ENCODE measurements at places on chromosomes 3 and 15.

- no peak for DNase-seq
These were observed 1.2 kb downstream of the ERC2 start for GRCh38 chr3:56467108-56467507.

DNA sequence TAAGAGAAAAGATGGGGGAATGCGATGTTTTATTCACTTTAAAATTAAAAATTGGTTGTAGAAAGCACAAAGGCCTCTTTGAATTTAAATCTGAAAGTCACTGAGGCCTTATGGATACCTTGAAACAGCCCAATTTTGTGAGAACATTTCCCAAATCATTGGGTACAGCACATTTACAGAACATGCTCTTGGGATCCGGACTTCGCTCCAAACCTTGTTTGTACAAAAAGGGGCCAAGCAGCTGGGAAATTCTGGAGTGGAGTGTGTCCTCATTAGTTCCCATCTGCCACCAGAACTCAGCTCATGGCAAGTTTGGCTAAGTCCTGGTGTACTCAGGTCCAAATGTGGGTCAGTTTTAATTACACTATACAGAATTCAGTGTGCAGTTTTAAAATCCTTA lies 254.2 kb downstream of the ZBTB20 start:
- no peak for DNase-seq

GRCh38 chr3:23262766-23263165 lies 59.6 kb downstream of the UBE2E2 start:
- DNase-seq = no peak

DNA sequence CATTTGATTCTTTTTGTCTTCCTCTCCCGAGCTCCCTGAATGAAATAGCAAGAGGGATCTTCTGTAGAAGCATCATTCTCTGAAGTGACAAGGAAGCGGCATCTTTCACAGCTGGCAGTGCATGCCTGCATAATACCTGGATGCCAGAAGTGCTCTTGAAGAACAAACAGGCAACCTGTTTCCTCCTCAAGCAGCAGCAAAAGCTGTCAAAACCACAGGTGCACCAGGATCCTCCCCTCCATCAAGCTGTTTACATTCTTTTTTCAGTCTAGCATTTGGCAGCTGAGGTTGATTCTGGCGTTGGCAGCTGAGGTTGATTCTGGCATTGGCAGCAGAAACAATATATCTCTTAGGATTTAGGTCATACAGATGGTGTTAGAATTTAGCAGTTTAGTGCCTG lies 979.0 kb downstream of the TUSC7 start:
- DNase-seq = no peak

- DNase-seq = peak; percentile 24
These were observed 38.7 kb upstream of the MGA start for GRCh38 chr15:41621200-41622193.

GRCh38 chr3:5051772-5052171 lies 70.3 kb upstream of the ARL8B start:
- no peak for DNase-seq

- DNase-seq = no peak
These were observed 79.3 kb downstream of the SLC7A14 start for GRCh38 chr3:170506556-170506955.

DNA sequence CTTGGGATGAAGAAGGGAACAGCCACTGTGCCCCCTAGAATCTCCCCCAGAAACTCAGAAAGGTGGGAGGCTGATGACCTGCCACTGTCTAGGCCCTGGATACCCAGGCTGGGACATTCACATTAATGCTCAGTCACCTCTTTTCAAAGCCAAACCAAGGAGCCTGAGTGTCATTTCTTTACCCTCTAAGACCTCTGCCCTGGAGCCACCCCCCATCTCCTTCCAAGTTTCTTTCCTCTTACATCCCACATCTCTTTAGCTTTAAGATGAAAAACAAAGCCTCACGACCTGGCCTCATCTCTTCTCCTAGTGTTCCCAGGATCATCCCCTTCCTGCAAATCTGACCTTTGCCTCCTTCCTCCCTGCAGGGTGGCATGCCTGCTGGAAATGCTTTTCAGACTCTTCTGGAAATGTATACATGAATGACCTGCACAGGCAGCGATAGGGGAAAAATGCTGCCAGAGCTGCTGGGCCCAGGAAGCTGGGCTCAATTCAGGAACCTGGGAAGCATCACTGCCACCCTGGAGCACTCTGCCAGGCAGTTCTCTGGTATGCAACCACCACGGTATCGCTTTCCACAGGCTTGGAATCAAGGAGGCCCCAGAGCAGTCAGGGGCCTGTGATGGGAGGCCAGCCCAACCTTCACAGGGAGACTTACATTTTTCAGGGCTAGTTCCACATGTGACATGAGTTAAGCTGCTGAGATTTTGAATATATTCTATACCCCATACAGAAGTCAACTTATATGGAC lies 67.6 kb downstream of the DAPK2 start:
- DNase-seq = no peak

DNA sequence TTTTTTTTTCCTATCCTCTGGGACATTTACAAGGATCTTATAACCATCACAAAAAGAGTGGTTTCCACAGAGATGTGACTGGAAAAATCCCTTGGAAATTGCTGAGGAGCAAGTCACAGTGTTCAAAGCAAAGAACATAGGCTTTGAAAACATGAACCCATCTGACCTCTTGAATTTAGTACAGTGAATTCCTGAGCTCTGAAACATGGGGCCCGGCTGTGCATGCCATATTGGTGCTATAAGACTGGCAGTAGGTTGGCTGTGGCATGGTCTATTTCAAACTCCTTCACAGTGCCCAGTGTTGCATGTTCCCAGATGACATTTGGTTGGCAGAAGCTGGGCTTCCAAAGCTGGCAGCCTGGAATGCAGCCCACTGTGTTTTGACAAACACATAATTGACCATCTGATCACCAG lies 202.2 kb downstream of the TIGIT start:
- no peak for DNase-seq

GRCh38 chr3:123759871-123760270 lies 124.3 kb downstream of the MYLK start:
- no peak for DNase-seq

DNA sequence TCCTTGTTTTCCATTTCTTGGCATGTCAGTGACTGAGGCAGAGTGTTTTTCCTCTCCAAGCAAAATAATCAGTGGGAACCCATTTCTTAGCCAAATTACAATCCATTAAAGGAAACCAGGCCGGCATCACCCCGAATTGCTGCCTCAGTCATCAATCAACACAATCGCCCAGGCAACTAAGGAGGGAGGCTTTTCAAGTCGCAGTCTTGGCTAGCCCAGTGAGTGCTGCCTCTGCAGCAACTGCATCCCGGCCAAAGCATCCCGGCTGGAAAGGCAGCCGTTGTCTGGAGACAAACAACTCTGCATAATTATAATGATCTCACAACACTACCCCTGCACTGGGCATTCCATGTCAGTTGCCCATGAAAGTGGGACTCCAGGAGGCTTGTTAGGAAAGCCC lies 213.5 kb upstream of the PRICKLE2 start:
- no peak for DNase-seq

DNA sequence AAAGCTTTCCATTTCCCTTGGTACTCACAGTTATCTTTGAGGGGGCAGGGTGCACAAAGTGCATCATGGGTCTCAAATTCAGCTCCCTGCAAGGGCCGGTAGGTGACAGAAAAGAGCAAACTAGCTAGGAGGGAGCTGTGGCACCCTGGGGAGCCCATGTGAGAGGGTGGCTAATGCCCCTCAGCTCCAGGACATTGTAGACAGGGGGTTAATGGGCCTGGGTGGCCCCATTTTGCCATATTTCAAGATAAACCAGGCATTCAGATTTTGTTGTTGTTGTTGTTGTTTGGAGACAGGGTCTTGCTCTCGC lies 3.7 kb upstream of the SLC6A6 start:
- DNase-seq = no peak

GRCh38 chr3:42732196-42732828 lies 29.7 kb upstream of the HHATL start:
- no peak for DNase-seq

- DNase-seq = no peak
These were observed 590.5 kb upstream of the NAALADL2 start for GRCh38 chr3:174268586-174268985.

- DNase-seq = no peak
These were observed 25.5 kb downstream of the TBC1D2B start for GRCh38 chr15:78052001-78052401.
